ENCODE measurements at places on chromosomes 1 and 21.

GRCh38 chr1:109751531-109752260 is 10.9 kb upstream of the GSTM3 start:
- DNase-seq: no peak

DNA sequence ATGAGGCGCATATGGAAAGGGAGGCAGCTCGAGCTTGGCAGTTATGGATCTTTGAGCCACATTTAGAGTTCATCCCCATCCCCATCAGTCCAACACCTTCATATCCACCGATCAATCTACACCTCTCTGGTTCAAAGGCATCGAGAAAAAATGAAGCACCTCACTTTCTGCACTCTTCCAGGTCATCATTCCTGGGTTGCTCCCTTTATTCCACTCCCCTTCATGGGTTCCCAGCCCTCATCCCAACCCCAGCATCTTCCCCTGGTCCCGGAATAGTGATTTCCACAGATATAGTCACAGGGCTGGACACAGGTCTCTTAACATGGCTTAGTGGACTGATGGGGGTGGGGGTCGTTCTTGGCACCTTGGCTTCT is 354 bp downstream of the HAPLN2 start:
- no peak for DNase-seq

GRCh38 chr1:56459260-56459659 is 120.1 kb downstream of the PLPP3 start:
- DNase-seq: no peak

- no peak for DNase-seq
Observed at GRCh38 chr1:81208441-81208840, 592.3 kb upstream of the ADGRL2 start.

DNA sequence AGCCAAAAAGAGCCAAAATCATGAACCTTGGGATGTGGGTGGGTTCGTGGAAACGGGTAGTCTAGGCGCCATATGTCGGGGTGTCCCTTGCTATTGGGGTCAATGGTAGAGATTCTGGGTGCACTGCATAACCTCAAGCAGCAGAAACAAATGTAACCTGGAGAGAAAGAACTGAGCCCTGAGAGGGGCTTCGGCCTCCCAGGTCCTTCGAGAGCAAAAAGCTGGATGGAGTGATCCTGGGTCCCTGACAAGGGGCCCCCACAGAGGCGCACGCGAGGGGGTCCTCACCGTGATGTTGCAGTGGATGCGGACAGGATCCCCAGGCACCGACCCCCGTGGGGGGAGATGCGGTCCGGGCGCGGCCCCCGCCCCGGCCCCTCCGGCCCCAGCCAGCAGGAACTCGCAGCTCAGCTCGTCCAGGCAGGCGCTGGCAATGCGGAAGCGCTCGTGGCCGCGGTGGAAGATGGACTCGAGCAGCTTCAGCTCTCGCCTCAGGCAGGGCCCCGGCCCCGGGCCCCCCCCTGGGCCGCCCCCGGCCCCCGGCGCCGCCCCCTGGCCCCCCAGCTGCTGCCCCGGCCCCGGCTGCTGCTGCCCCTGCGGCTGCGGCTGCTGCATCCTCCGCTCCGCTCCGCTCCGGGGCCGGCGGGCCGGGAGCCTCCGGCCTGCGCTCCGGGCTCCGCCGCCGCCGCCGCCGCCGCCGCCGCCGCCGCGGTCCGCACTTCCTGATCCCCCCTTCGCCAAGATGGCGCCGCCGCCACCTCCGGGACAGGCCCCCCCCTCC is at the start of gene UBE2Q1:
TSS of gene UBE2Q1 (minus strand) at position 724 of the 781 bp plus-strand sequence. CDS start at position 615, 109 bp downstream.
- DNase-seq: no peak

GRCh38 chr1:179318491-179318890 is 24.9 kb downstream of the SOAT1 start:
- DNase-seq: no peak

- no peak for DNase-seq
Observed at GRCh38 chr1:168614235-168614634, 37.8 kb downstream of the XCL1 start.

GRCh38 chr1:47424336-47424982 is 8.4 kb downstream of the FOXE3 start:
- DNase-seq: no peak

All from skeletal muscle cell (primary cell).